ENCODE measurements at places on chromosomes 4 and X. TPM values are rescaled to one million over a fixed set of nuclear protein-coding genes. Genes with fewer than 3 reads are reported as not detected.

The CTAG2 gene
- total RNA-seq = not detected

The CNGA2 gene
- not detected for total RNA-seq

The USP17L5 gene
- total RNA-seq = not detected

The LRIT3 gene
- not detected for total RNA-seq

The UCP1 gene
- not detected for total RNA-seq

GRCh38 chr4:30385650-30386049, 334.5 kb upstream of the PCDH7 start:
- no peak for DNase-seq

GRCh38 chrX:114210879-114211278, 373.0 kb upstream of the HTR2C start:
- DNase-seq = no peak

GRCh38 chr4:121726642-121727268, 30.0 kb upstream of the ANXA5 start:
- DNase-seq = peak; percentile 77

DNA sequence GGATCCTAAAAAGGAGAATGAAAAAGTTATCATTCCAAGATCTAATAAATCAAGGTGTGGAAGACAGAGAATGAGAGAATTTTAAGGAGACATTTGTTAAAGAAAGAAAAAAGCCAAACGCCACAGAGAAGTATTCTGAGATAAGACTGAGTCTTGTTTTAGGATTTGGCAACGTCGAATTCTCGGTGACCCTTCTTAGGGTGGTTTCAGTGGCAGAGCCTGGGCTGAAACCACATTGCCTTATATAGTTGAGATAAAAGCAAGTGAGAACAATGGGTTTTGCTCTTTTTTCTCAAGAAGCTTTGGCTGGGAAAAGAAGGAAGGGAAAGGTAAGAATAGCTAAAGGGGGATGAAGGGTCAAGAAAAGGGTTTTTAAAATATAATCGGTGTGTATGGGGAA, 209.4 kb downstream of the VEGFC start:
- DNase-seq = no peak

DNA sequence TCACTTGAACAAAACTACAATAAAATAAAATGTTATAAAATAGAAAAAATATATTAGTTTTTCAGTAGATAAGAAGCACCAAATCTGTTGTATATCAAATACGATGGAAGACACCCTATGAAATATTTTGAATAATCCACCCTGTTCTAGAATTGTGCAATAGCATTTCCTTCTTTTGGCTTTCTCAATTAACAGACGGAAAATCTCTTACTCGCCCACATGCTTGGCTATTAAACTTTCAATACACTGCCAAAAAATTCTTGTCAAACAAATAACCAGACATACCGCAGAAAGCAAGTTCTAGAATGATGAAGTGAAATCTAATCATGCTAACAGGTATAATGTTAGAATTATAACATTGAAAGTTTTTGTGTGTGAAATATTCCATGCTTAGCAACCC, 671.6 kb upstream of the SLIT2 start:
- no peak for DNase-seq

GRCh38 chr4:3715855-3716630, 50.1 kb upstream of the ADRA2C start:
- no peak for DNase-seq

DNA sequence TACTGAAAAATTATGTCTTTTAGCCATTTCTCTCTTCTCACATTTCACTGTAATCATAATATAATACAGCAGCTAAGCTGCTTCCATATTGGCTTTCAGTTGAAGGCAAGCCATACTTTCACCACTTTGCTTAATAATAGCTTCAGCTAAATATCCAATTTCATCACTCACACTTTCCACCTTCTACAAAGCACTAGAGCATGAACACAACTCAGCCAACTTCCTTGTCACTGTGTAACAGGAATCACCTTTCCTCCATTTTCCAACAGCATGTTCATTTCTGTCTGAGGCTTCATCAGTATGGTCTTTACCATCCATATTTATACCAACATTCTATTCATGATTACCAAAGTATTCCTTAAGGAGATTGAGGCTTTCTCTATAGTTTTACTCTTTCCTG, 219.8 kb upstream of the CTSO start:
- no peak for DNase-seq

DNA sequence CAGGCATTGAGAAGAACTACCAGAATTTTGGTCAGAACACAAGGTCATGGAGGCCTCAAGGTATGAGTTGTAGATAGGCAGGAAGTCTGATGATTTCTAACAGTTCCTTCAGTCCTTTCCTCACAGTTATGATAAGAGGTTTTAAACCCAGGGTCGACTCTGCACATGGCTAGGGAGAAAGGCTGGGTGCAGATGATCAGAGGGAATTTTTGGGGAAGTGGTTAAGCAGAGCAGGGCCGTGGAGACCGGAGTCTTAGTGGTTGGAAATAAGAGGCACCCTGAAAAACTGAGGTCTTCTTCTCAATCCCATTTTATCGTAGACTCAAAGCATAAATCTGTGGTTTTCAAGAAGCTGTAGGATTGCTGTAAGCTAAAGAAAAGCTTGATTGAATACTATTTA, 118.5 kb upstream of the ANK2 start:
- DNase-seq = no peak

Data from lung microvascular endothelial cell (primary cell).